ENCODE measurements at places on chromosomes 12 and 14.

DNA sequence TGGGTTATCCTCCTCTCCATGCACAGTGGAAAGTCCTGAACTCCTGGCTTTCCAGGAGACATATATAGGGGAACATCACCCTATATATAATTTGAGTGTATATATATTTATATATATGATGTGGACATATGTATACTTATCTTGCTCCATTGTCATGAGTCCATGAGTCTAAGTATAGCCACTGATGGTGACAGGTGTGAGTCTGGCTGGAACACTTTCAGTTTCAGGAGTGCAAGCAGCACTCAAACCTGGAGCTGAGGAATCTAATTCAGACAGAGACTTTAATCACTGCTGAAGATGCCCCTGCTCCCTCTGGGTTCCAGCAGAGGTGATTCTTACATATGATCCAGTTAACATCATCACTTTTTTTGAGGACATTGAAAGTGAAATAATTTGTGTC is 4.4 kb downstream of the SSTR1 start:
- DNase-seq, result peak; percentile 22

- peak; percentile 34 for DNase-seq
Measured at GRCh38 chr14:36748610-36749213, 87.1 kb downstream of the PAX9 start.

DNA sequence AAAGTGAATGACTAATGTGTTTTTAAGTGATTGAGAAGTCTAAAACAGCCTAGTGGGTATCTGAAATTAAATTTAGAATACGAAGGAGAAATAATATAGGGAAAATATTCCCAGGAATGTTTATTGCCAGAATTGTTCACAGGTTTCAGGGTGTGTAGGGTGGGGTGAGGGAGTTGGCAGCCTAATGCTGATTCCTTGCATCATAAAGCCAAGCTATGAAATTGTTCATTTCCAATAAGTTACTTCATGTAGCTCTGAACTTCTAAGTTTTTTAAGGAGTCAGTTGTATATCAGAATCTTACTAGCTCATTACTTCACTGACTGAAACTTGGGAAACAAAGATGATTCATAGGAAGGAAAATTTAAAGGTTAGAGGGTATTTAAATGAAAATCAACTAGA is 56.4 kb downstream of the RAB35 start:
- DNase-seq, result no peak

- DNase-seq, result no peak
Measured at GRCh38 chr14:77559381-77559780, 57.1 kb downstream of the SPTLC2 start.

DNA sequence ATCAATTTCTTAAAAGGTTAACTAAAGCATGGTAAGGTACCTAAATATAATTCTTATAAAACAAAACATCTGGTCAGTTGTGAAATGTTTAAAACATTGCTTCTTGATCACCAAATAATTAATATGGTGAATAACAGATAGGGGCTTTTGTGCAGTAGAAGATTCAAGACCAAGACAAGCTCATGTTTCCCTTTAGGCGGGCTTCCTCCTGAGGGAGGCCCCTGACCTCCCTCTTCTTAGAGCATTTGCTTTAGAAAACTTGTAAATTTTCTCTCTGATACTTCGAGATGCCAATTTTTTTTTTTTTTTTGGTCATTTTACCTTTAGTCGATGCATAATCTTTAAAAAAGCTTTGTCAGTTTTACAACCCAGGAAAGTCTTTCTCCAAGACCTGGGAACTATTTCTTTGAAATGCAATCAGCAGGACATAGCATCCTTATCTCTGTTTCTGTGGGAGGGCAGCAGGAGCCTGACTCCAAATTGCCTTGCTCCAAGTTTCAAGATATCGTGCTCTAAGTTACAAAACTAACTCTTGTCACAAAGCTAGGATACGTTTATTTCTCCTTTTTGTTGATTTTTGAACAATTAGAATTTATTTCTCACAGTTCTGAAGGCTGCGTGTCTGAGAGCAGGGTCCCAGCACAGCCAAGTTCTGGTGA is 66.6 kb upstream of the BICD1 start:
- no peak for DNase-seq

- no peak for DNase-seq
Measured at GRCh38 chr14:105135700-105136395, 32.7 kb downstream of the JAG2 start.

DNA sequence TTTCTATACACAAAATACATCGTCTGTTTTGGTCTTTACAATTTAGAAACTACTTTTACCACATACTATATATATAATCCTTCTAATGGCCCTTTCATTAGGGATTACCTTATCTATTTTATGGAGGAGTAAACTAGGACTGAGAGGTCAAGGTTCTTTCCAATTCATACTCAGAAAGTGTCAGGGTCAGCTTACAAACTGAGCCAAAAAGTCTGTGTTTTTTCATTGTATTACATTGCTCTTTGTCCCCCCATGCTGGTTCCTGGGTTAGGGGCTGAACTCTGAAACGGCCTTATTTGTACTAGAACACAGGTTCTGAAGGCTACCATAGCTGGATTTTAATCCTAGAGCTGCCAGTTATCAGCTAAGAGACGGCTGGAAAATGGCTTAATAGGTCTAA is 368.1 kb downstream of the GRIN2B start:
- DNase-seq, result no peak

GRCh38 chr12:42968426-42968825 is 378.9 kb upstream of the PRICKLE1 start:
- no peak for DNase-seq

GRCh38 chr12:54222609-54223008 is 33.8 kb upstream of the SMUG1 start:
- no peak for DNase-seq

- DNase-seq, result peak; percentile 95
Measured at GRCh38 chr14:60247994-60248696, 876 bp upstream of the PPM1A start.

GRCh38 chr12:6647083-6647604 is at the start of gene ACRBP:
Gene ACRBP, minus strand, starts transcription at chr12:6647432. Its CDS starts 66 bp downstream, at chr12:6647366.
- peak; percentile 86 for DNase-seq

- DNase-seq, result no peak
Measured at GRCh38 chr14:37991027-37991426, 216.7 kb upstream of the SSTR1 start.

DNA sequence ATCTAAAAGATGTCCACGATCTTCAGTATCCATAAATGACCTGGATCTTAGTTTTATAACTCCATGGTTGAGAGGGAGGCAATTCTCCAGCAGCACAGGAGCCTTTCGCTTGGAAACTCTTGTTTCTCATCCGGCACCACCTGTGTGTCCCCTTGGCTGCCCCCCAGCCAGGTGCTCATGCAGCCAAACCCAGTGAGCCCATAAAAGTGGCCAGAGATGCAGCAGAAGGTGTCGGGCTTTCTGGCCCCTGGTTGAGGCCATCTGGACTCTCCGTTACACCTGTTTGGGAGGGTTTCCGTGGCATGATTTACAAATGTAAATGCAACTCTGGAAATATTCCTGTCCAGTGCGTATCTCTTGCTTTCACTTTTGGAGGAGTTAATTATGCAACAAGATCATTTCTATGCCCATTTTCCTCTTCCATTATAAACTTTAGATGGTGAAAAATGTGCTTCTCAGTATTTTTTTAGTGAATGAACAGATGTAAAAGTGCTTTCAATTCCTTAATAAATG is 291.1 kb downstream of the DIO2 start:
- no peak for DNase-seq

GRCh38 chr12:82793751-82794281 is 107.1 kb downstream of the TMTC2 start:
- peak; percentile 91 for DNase-seq

- peak; percentile 89 for DNase-seq
Measured at GRCh38 chr12:57182918-57183575, 33.5 kb upstream of the NXPH4 start.

GRCh38 chr14:93706360-93706955 is 81.8 kb downstream of the PRIMA1 start:
- no peak for DNase-seq

DNA sequence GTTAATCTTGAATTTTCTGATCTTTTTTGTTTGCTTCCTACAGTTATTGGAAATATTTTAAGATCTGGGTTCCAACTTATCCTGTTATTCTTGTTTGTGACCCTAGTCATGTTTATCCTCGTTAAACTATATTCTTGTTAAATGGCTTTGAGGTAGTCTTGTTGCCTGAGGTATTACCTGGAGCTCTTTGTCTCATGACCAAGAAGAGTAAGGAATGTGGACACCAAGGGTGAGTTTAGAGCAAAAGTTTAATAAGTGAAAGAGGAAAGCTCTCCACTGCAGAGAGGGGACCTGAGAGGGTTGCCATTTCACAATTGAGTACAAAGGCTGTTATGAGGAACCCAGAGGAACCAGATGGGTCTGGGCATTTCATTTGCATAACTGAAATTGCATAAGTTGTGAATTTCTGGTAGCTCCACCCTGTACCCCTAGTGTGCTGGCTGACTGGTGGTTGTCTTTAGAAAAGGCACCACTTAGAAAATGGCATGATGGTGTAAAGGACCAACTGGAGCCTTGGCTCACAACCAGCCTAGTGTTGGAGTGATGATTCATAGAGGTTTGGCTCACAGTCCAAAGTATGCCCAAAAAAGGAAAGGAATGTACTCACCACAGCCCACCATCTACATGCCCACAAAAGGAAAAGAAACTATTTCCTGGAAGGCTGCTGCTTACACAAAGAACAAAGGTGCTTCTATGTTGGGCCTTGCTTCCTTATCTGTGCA is 36.7 kb upstream of the RESF1 start:
- DNase-seq, result peak; percentile 50

DNA sequence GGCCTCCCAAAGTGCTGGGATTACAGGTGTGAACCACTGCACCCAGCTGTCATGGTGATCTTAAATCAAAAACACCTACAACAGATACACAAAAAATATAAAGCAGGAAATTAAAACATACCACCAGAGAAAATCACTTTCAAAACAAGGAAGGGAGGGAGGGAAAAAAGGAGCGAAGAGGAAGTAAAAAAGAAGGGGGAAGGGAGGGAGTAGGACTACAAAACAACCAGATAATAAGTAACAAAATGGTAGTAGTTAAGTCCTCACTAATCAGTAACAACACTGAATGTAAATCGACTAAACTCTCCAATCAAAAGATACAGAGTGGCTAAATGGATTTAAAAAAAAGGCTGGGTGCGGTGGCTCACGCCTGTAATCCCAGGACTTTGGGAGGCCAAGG is 89.0 kb downstream of the SH2B3 start:
- DNase-seq, result no peak

DNA sequence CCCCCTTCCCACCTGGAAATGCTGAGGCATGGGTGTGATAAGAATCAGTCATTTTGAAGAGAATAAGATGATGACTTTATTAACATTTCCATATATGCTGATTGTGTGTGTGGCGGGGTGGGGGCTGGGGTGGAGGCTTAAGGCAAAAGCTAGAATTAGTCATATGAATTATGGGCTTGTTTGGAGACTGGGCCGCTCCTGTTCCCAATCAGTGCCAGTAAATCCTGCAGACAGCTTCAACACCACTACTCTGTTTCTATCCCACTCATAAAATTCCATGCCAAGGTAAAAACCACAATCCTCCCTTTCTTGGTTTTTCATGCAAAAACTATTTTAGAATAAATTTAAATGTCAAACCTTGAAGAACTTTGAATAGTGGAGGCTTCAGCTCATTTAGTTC is 29.9 kb upstream of the SLC38A2 start:
- no peak for DNase-seq

- no peak for DNase-seq
Measured at GRCh38 chr14:74507840-74508239, 14.3 kb downstream of the ISCA2 start.

DNA sequence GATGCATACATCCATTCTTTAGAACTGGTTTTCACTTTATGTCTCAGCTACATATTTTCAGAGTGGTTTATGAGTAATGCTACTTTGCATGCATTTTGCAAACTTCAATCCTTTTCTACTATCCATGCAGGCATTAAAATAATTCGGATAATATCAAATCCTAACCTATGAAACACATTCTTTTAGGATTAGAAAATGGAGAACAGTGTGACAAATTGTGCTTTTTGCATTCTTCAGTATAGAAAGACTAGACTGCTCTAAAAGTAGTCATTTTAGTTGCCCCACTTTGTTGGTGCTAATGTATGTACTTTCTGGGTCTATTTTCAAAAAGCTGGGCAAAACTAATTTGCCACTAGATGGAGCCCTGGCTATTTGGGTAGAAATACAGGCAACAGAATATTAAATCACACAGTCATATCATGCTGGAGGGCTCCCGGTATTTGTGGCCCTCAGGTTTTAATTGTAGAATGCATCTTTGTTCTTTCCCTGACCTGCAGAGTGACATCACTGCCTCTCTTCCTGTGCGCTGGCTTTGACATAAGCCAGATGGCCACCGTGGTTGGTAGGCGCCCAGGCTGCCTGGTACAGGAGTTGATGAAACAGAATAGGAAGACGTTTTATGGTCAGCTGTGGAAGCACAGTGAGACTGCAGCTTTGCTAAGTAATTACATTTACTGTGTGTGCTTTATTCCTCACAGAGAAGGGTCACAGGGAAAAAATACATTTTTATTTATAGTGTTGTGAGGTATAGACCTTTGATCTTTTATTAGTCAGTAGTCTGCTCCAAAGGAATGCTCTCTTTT is 28.1 kb downstream of the MSRB3 start:
- DNase-seq, result peak; percentile 88

DNA sequence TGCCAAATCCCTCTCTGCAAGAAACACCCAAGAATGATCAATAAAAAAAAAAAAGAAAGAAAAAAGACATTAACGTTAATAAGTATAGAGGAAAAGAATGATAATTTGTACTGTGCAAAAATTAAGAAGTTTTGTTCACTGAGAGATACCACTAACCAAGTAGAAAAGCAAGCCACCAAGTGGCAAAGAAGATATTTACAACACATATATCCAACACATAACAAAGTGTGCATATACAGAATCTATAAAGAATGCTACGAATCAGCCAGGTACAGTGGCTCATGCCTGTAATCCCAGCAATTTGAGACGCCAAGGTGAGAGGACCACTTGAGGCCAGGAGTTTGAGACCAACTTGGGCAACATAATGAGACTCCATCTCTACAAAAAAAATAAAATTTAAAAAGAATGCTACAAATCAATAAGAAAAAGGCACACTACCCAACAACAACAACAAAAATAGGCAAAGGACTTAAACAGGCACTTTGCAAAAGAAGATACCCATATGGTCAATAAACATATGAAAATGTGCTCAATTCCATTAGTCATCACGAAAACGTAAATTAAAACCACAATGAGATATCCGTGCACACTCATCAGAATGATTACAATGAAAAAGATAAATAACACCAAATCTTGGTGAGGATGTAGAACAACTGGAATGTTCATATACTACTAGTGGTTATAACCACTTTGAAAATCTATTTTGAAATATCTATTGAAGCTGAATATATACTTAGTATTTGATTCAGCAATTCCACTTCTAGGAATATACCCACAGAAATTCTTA is 19.8 kb downstream of the GALNT4 start:
- no peak for DNase-seq

DNA sequence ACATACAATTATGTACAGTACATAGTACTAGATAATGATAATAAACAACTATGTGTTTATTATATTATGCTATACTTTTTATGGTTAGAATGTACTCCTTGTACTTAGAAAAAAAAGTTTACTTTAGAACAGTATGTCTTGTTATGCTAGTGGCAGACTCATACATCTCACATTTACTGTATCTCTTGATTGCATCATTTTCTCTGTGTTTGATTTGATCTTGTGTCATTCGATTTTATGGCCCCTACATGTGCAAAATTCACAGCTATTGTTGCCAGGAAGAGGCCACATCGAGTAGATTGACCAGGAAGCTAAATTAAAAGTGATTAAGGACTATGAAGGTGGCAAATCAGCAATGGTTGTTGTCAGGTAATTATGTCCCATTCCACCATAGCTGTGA is 153.0 kb downstream of the PCNX1 start:
- DNase-seq, result no peak
